ENCODE measurements at places on chromosomes 1 and 21. TPM values are rescaled to one million over a fixed set of nuclear protein-coding genes. Genes with fewer than 3 reads are reported as not detected.

ESPN gene
- total RNA-seq: not detected

- no peak for DNase-seq
- H3K36me3 ChIP-seq: no peaks in the 10 kb centered on the region
- no peaks in the 10 kb centered on the region for H3K27me3 ChIP-seq
- no peak overlapping the region for H3K27ac ChIP-seq
- no peak overlapping the region for H3K4me3 ChIP-seq
- H3K4me1 ChIP-seq: peaks cover 22% of the 10 kb centered on the region
Measured at GRCh38 chr1:17193222-17194132, 11.5 kb upstream of the PADI1 start.

GRCh38 chr1:81635816-81636215, 164.9 kb upstream of the ADGRL2 start:
- no peaks in the 10 kb centered on the region for H3K4me1 ChIP-seq
- no peak for DNase-seq
- H3K27me3 ChIP-seq: no peaks in the 10 kb centered on the region
- H3K4me3 ChIP-seq: no peak overlapping the region
- H3K27ac ChIP-seq: no peak overlapping the region

RXFP4 gene
- not detected for total RNA-seq

INTS7 gene
- total RNA-seq: 21.5 TPM

- peaks cover 22% of the 10 kb centered on the region for H3K27me3 ChIP-seq
- no peaks in the 10 kb centered on the region for H3K4me1 ChIP-seq
- no peaks in the 10 kb centered on the region for H3K36me3 ChIP-seq
Measured at GRCh38 chr1:206122686-206123085, 5.5 kb upstream of the AVPR1B start.

DNA sequence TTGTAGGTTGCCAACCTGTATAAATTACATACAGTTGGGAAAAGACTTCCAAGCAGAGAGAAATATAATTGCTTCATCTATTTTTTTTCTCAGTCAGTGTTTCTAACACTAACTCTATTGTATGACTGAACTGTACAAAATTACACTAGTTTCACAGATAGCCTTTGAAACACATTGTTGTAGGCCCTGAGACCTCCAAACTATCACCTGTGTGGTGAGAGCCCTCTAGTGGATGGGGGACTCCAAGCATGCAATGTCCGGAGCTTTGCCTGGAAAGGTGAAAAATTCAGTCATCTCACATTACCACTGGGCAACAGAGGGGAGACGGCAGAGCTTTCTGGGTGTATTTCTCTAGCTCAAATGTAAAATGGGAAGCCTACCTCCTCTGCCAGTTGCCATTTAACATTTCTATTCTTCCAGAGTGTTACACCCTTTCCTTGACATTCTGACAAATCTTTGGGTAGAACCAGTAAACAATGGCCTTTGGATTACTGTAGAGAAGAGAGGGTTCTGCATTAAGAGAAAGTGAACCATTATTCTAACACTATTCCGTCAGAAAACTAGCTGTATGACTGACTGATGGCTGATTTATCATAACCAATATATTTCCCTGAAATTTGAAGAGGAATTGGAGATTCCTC, 212.2 kb downstream of the LYPLAL1 start:
- H3K36me3 ChIP-seq: no peaks in the 10 kb centered on the region
- no peak for DNase-seq
- H3K27ac ChIP-seq: no peak overlapping the region
- H3K4me3 ChIP-seq: no peak overlapping the region

S100A8 gene
- not detected for total RNA-seq

DNA sequence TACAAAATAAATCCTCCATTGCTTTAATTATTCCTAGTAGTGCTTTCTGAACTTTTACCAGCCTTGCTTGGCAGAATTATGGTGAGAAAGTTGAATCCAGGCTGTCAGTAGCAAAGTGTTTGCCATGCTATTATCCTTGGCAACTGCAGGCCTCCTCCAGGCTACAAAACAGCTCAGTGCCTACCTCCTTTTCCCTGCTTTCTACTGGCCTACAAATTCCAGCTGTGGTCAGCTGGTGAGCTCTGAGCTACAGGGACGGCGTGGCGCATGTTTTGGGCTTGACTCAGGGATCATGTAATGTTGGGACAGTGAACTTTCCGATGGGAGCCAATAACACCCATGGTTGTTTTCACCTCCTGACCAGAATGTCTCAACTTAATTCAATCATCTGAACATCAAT, 456.1 kb upstream of the ADAMTS5 start:
- H3K27me3 ChIP-seq: no peaks in the 10 kb centered on the region
- DNase-seq: peak; percentile 83
- peak overlapping the region; percentile 97 for H3K27ac ChIP-seq
- H3K4me1 ChIP-seq: peaks cover 45% of the 10 kb centered on the region

GRCh38 chr1:77873461-77873860, 15.0 kb upstream of the NEXN start:
- DNase-seq: no peak
- H3K27me3 ChIP-seq: no peaks in the 10 kb centered on the region
- H3K4me3 ChIP-seq: no peak overlapping the region
- no peak overlapping the region for H3K27ac ChIP-seq

GRCh38 chr1:25662061-25662460, 45.5 kb downstream of the MAN1C1 start:
- peaks cover 17% of the 10 kb centered on the region for H3K27me3 ChIP-seq
- no peaks in the 10 kb centered on the region for H3K4me1 ChIP-seq
- H3K4me3 ChIP-seq: no peak overlapping the region
- no peaks in the 10 kb centered on the region for H3K36me3 ChIP-seq

LHX8 gene
- total RNA-seq: not detected

GRCh38 chr1:109898842-109899241, 11.8 kb upstream of the CSF1 start:
- peaks cover 10% of the 10 kb centered on the region for H3K4me1 ChIP-seq
- H3K36me3 ChIP-seq: no peaks in the 10 kb centered on the region
- no peaks in the 10 kb centered on the region for H3K27me3 ChIP-seq
- DNase-seq: peak; percentile 62
- no peak overlapping the region for H3K27ac ChIP-seq

DNA sequence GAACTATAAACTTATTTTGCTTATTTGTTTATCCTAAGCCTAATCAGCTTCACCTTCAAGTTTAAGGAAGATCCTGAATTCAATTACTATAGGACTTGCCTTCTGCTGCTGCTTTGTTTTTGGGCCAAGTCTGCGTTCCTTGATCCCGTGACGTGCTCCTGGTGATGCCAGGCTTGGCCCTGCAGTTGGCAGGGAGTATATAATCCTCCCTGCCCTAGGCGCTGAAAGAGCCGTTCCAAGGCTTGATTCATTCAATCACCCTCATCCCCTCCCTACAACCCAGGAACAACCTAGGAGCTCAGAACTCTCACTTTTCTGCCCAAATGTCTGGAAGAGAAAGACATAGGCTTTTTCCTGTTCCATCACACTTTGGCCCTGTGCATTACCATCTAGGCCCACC, 12.4 kb upstream of the LRRN2 start:
- H3K4me3 ChIP-seq: no peak overlapping the region
- no peaks in the 10 kb centered on the region for H3K36me3 ChIP-seq
- peaks cover 39% of the 10 kb centered on the region for H3K27me3 ChIP-seq
- H3K4me1 ChIP-seq: no peaks in the 10 kb centered on the region

- peaks cover 21% of the 10 kb centered on the region for H3K4me1 ChIP-seq
- DNase-seq: peak; percentile 87
- peak overlapping the region; percentile 40 for H3K4me3 ChIP-seq
- H3K27ac ChIP-seq: peak overlapping the region; percentile 66
Measured at GRCh38 chr1:244163861-244164510, 112.9 kb downstream of the ZBTB18 start.

CD244 gene
- total RNA-seq: not detected

SLC5A9 gene
- total RNA-seq: not detected

DNA sequence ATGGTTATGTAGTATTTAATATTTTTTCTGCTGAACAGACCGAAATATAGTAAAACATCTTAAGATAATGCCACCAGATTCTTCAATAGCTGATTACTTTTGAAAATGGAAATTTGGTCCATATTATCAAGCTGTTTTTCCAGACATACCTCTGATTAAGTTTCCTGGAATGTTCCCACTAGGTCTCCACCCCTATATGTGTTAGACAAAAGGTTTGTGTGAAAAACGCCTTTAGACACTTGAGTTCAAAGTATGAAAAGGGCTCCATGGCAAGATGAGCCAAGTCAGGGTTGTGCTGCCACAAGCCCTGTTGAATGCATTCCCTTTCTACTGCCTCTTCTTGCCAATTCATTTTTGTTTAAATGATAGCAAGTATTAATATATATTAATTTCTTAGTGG, 52.7 kb downstream of the ZBTB17 start:
- peaks cover 37% of the 10 kb centered on the region for H3K4me1 ChIP-seq
- peaks cover 45% of the 10 kb centered on the region for H3K36me3 ChIP-seq
- peak; percentile 83 for DNase-seq
- H3K27me3 ChIP-seq: no peaks in the 10 kb centered on the region
- H3K27ac ChIP-seq: peak overlapping the region; percentile 49
- no peak overlapping the region for H3K4me3 ChIP-seq

DNA sequence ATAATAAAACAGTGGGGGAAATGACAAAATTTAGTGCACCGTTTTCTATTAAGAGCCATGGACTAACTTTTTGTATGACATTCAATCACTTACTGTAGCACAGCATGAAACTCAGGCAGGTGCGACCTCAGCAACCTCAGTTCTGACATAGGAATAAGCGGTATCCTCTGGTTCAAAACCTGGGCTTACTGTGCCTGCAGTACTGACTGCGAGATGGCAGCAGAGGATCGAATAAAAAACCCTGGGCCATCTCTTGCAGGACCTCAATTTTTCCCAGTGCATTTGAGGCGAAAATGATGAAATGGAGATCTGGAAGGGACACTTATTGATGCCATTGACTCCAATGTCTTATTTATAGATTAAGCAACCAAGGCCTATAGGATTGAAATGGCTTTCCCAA, 214.7 kb downstream of the ADGRL2 start:
- no peak overlapping the region for H3K4me3 ChIP-seq
- no peak for DNase-seq
- no peaks in the 10 kb centered on the region for H3K4me1 ChIP-seq

DNA sequence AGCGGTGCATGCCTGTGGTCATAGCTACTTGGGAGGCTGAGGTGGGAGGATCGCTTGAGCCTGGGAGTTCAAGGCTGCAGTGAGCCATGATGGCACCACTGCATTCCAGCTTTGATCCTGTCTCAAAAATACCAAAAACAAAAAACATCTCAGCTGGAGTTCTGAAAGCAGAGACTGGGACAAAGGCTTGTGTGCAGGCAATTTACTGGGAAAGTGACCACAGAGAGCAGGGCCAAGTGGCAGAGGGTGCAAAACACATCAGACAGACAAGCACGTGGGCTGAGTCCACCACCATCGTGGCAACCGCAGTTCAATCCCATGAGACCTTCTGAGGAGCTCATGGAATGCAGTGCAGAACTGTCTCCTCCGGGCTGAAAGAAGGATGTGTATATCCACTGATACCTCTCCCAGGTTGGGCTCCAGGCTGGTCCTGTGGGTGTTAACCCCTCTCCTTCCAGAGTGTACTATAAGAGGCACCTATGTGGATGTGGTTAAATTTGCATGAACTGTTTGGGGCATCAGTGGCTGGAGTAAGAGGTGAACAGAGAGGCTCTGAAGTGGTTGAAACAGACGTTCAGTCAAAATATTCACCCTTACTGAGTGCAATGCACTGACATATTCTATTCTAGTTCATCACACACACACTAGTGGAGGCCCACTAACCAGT, 10.8 kb downstream of the PIGP start:
- peaks cover 28% of the 10 kb centered on the region for H3K4me1 ChIP-seq
- no peak overlapping the region for H3K4me3 ChIP-seq
- H3K27ac ChIP-seq: peak overlapping the region; percentile 77
- H3K36me3 ChIP-seq: peaks cover 2% of the 10 kb centered on the region
- DNase-seq: peak; percentile 32

GRCh38 chr1:11507309-11507708, 28.4 kb downstream of the DISP3 start:
- no peak for DNase-seq
- H3K4me3 ChIP-seq: no peak overlapping the region
- H3K4me1 ChIP-seq: no peaks in the 10 kb centered on the region
- H3K27ac ChIP-seq: no peak overlapping the region
- H3K27me3 ChIP-seq: no peaks in the 10 kb centered on the region

DNA sequence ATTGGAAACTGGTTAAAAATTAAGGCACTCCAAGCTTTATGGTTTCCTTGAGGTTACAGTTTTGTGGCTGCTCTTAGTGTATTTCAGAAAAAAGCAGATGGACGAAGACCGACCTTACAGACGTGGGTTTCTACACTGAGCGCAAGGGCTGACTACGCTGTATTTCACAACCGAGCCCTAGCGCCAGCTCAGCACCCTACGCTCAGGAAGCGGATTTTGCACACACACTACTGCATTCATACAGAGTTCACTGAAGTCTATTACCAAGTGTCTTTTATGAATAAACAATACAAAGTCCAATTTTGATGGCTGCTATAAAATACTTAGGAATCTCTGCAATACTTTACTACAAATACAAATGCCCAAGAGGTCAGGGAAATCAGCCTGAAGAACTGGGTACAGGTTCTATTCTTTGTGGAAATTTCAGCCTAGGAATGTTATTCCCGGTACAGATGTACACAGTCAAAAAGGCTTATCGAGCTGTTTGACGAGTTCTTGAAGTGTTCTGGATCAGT, 23.8 kb downstream of the PTTG1IP start:
- H3K27ac ChIP-seq: no peak overlapping the region
- peaks cover 52% of the 10 kb centered on the region for H3K36me3 ChIP-seq
- peaks cover 18% of the 10 kb centered on the region for H3K4me1 ChIP-seq
- H3K4me3 ChIP-seq: no peak overlapping the region

OMA1 gene
- 22.8 TPM for total RNA-seq

GRCh38 chr1:41678111-41678878, 193.8 kb upstream of the EDN2 start:
- no peak for DNase-seq
- peak overlapping the region; percentile 49 for H3K27ac ChIP-seq
- H3K36me3 ChIP-seq: no peaks in the 10 kb centered on the region
- no peaks in the 10 kb centered on the region for H3K27me3 ChIP-seq
- no peak overlapping the region for H3K4me3 ChIP-seq
- peaks cover 38% of the 10 kb centered on the region for H3K4me1 ChIP-seq

ZNF593OS gene
- not detected for total RNA-seq

DNA sequence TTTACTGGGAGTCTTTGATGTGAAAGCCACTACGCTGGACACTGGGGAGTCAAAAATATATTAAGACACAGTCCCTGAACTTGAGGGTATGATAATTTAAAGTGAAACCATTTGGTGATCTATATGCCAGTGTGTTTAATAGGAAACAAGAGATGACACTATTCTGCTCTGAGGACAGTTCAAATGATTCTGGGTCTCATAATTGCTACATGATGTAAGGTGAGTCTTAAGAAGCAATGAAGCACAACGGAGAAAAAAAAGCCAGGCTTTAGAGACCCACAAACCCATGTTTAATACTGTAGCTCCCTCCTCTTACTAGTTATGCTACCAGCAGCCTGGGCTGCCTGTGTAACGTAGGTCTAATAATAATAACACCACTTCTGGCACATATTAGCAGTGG, 14.2 kb upstream of the LRRC8D start:
- no peak for DNase-seq
- no peak overlapping the region for H3K4me3 ChIP-seq
- H3K27ac ChIP-seq: no peak overlapping the region
- no peaks in the 10 kb centered on the region for H3K27me3 ChIP-seq
- H3K4me1 ChIP-seq: peaks cover 18% of the 10 kb centered on the region
- no peaks in the 10 kb centered on the region for H3K36me3 ChIP-seq

- no peaks in the 10 kb centered on the region for H3K36me3 ChIP-seq
- peaks cover 14% of the 10 kb centered on the region for H3K27me3 ChIP-seq
- H3K4me3 ChIP-seq: no peak overlapping the region
- H3K27ac ChIP-seq: no peak overlapping the region
- DNase-seq: no peak
Measured at GRCh38 chr1:166944186-166944967, 31.0 kb downstream of the ILDR2 start.

GRCh38 chr1:1358433-1359271, at the start of gene MXRA8:
TSS of gene MXRA8 (minus strand) at chr1:1358555. CDS start at chr1:1358504, 51 bp downstream.
- H3K4me3 ChIP-seq: peak within 1 kb of the TSS; percentile 95
- H3K36me3 ChIP-seq: peaks cover 11% of the 10 kb centered on the region
- peak within 1 kb of the TSS; percentile 85 for H3K27ac ChIP-seq
- H3K27me3 ChIP-seq: no peaks in the 10 kb centered on the region
- peaks cover 45% of the 10 kb centered on the region for H3K4me1 ChIP-seq

All from osteoblast (primary cell).